ENCODE measurements at places on chromosomes 3 and 15.

DNA sequence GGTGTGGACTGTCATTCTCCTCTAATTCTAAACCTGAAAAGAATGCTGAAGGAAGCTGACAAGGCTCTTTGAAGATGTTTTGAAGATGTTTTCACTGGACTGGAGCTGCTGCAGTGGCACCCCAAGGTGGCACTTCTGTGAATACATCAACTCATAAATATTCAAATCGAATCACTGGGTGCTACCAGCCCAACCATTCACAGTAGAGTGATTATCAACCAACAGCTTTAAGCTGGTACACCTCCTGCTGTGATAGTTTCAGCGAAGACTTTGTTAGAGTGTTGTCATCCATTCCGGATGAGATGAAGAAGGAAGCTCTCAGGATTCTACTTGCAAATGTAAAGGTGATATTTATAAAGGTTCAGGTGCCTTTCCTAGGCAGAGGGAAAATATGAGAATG is 106.6 kb downstream of the LSAMP start:
- no peak for ATAC-seq

DNA sequence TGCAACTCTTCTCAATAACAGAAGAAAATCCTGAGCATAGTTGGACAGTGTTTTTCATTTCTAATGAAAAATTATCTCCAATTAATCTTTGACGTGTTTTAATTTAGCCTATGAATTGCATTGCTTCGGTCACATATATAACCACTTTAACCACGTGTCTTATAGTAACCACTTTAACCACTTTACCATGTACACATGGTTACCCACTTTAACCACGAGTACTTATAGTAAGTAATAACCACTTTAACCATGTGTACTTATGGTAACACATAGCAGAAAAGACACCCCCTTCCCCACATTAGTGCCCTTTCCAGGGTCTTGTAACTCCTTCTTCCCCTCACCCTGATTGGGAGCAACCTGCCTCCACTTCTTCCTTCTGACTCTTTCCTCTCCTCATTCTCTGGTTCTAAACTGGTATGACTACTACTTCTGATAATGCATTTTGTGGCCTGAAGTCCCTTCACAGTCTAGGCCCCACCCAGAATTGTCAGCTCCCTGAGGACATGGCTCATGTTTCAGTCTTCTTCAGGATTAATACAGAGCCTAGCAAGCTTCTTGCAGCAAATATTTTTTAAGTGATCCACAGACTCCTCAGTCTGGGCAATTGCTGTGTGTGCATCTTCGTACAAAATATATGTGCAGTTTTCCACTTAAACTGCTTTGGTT is 25.0 kb downstream of the SLC7A14 start:
- ATAC-seq = no peak

- ATAC-seq = no peak
Measured at GRCh38 chr3:45003859-45004258, 22.2 kb upstream of the CLEC3B start.

- ATAC-seq = no peak
Measured at GRCh38 chr3:62679988-62680387, 195.2 kb downstream of the CADPS start.

DNA sequence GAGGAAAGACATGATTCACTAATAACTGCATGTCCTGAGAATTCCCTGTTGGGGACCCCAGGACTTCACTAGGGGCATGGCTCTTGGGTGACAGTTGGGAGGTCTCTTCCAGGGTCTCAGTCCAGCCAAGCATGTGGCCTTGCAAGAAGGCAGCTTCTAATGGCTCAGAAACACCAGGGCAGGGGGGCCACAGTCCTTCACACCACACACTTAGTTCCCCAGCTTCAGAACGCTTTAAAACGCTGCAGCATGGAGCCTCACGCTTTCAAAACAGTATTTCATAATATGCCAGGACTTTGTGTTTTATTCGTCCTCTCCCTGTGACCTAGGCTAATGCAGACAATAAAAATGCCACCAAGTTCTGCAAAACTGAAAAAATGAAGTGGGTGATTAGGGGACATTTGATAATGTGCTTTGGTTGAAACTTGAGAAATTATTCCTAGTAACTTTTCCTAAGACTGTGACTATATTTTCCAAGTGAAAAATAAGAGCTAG is 48.4 kb upstream of the LIMD1 start:
- ATAC-seq = no peak

DNA sequence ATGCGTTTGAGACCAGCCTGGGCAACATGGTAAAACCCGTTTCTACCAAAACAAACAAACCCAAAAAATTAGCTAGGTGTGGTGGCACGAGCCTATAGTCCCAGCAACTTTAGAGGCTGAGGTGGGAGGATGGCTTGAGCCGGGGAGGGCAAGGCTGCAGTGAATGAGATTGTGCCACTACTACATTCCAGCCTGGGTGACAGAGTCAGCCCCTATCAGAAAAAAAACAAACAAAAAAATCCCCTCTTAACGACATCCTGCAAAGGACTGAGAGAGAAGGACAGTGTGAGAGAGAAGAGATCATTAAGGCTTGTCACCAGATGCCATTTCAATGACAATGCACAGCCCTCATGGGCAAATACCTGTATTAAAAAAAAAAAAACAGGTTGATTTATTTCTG is 266.7 kb upstream of the ATP10A start:
- no peak for ATAC-seq

GRCh38 chr3:98655666-98656065 is 62.3 kb upstream of the CPOX start:
- ATAC-seq = no peak

DNA sequence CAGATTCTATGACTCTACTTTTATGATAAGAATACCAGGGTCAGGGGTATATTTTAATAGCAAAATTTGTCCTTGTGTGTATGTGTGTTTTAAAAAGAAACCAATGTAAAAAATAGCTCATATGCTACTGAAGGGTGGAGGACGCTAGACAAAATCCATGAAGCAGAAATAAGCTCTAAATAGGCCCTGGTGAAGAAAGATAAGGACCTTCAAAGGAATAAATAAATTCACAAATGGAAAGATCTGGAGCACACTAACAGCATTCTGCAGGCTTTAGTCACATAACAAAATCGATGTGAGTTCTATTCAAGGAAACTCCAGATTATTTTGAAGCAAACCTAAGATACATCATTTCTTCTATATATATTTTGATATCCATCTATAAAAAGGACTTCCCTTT is 27.2 kb upstream of the ATP11B start:
- ATAC-seq = no peak

DNA sequence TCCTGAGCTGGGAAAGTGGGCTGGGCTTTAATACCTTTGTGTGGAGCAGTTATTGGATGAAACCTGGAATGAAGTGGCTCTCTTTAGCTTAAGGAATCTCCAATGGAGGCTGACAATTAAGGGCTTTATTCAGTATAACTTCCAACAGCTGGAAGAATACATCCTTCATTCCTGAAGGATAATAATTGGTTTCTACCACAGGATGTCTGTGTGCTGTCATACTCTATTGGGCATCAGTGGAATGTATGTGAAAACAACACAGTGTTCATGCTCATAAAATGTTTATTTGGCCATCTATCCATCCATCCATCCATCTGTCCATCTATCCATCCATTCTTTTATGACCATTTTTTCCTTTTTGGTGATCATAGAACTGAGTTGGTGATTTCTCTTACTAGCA is 220.7 kb upstream of the GAP43 start:
- no peak for ATAC-seq

GRCh38 chr3:183895296-183895695 is 10.6 kb upstream of the PARL start:
- peak; percentile 57 for ATAC-seq

DNA sequence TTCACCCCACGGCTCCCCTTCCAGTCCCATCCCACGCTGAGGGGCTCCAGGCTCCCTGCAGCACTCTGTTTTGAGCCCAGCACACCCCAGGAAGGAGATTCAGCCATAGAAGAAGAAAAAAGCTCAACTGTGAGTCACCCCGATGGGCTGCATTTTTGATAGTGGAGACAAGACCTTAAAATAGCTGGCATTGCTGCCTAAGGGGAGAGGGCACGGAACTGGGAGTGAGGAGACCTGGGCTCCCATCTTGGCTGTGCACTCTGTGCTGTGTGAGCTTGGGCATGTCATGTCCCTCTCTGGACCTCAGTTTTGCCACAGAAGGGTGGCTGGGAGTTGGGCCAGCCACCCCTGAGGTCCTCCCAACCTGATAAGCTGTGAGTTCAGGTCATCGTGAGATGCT is 57.2 kb upstream of the SMAD6 start:
- ATAC-seq = no peak

DNA sequence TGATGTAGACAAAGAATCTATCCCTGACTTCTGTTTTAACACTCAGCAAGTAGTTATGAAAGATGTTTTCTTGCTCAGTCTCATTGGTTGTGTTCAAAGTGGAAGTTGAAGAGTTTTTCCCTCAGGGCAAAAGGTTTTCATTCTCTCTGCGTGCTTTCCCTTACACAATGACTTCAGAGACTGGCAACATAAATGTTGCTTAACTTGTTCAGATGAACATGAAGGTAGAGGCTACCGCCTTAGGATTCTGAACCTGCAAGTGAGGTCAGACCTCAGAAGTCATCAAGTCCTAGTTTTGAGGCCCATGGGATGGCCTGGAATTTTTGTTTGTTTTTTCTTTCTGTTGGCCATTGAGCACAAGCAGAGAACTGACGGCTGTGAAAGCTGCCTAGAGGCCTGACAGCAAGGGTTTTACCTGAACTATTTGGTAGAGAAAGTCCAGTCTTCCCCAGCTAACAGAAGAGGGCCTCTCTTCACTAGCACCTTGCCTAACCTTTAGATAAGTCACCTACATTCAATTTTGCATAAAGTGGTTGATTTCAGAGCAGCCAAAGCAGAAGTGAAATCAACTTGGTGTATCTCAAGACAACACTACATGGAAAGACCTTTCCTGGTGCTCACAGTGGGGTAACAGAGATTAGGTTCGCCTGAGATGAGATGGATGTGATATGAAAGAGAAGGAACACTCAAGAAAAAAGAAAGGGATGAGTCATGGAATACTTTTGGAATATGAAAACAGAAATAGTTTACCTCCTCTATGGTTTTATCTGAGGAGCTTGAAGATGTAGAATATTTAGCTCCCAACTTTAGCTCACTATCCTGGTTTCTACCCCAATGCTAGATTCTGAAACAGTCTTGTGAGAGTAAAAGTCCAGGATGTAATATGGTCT is 53.6 kb upstream of the AP4E1 start:
- ATAC-seq = no peak

DNA sequence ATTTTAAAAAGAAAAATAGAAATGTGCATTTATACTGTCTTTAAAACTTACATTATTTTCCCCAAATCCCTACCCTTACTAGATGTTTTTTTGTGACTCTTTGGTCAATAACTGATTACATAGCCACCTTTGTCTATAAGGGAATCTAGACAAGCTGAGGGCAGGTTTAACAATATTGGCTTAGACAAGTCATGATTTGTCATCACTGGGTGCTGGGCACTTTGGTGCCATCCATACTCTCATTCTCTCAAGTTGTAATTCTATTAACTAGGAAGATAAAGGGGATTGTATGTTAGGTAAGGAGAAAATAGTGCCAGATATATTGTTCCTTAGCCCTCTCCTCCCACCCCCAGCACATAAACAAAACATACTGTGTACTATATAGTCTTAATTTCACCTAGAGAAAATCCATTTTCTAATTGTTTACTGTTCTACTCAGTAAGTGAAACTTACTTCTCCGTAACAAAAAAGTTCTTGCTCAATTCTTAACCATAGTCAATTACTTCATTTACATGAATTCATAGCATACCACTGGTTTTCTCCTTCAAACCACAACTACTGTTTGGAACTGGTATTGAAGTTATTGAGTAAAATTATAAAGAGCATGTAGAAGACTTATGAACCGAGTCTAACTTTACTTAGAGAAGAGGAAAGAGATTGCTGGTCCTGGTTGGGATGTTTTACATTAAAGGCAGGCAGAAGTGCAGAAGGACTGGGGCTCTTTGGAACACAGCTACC is 877.1 kb downstream of the PDCD6IP start:
- ATAC-seq = no peak

DNA sequence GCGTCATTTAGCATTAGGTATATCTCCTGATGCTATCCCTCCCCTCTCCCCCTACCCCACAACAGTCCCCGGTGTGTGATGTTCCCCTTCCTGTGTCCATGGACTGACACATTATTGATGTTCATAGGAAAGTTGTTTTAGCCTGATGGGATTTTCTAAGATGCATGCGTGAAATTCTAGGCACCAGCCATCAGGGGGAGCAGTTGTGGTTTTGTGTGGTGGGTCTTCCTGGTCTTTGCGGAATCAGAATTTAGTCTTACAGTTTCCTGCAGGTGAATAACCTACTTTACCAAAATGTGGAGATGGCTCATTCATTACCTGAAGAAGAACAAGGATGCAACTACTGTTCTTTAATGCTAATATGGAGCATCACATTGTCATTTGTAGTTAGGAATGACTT is 455.0 kb upstream of the THBS1 start:
- ATAC-seq = no peak

- no peak for ATAC-seq
Measured at GRCh38 chr3:172675441-172676193, 35.2 kb downstream of the NCEH1 start.

DNA sequence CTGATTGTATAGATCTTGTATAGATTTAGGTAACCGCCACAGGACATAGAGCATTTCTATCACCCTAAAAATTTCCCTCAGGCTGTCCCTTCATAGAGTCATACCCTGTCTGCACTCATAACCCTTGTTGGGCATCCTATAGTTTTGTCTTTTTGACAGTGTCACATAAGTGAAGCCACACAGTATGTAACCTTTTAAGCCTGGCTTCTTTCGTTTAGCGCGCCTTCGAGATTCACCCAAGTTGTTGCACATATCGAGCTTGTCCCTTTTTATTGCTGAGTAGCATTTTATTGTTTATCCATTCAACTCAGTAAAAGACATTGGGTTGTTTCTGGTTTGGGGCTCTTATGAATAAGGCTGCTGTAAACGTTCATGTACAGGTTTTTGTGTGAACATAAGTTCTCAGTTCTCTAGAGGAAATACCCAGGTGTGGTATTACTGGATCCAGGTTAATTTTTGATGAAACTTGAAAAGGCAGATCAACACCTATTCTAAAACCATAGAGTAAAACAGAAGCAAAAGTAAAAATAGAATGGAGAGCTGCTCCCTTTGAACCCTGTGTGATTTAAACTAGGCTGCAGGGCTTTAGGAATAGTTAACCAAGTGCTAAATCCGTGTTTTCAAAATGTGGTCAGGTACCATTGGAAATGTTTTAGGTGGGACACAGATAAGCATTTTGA is 49.5 kb downstream of the CD86 start:
- ATAC-seq = no peak

DNA sequence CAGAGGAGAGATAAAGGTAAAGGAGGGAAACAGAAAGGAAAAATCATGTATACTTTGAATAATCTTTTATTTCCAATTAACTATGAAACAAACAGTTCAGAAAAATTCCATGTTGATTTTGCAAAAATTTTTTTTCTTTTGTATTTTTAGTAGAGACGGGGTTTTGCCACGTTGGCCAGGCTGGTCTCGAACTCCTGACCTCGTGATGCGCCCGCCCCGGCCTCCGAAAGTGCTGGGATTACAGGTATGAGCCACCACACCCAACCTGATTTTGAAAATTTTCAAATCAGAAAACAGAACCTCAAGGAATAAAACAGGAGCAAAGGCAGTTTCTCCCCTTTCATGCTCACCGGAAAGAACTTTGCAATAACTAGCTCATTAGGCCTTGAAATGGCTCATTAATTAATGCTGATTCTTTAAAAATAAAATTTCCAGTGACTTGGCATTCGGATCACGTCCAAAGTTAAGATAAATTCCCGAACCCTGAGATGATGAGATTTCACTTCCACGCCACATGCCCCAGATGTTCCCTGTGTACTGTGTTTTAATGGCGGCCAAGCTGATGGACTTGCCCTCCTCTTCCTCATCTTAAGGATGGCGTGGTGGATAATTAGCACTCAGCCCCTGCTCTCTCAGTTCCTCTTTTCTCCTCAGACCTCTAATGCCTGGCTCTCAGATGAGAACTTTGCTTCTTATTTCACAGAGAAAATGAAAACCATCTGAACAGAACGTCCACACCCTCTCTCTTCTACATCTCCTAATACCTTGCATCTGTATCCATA is 10.8 kb downstream of the BCL2L10 start:
- no peak for ATAC-seq
